ENCODE measurements at places on chromosomes 1 and 21.

GRCh38 chr1:111735321-111735720 lies 3.9 kb downstream of the INKA2 start:
- DNase-seq = no peak

DNA sequence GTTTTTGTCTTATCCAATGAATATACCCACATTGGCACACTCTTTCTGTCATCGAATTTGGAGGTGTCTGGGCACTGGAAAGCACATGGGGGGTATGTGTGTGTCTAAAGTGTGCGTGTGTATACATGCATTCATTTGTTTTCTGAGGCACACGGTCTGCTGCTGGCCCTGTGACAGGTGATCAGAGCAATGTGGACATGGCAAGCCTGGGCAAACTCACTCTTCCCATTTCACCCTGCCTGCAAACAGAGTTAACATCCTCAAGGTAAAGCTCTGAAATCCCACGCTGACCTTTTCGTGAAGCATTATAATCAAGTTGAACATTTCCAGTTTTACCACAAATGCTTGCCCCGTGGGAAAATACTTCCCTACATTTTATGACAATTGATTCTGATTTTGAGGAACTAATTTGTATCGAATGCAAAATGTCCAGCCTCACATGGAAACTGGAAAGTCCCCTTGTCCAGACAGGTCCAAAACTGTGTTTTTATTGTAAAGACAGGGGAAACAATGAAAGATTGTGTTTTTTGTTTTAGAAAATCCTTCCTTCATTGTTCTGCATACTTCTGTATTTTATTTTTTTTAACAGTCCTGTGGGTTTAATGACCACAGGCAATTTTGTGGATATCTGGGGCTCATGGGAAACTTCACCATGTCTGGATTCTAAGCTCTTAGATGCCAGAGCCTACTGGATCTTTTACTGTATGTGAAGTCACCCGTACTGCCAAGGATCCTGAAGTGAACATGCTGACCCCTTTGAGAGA lies 160.9 kb downstream of the PBX1 start:
- DNase-seq = no peak

GRCh38 chr1:186626356-186626932 lies 53.8 kb downstream of the PTGS2 start:
- no peak for DNase-seq

DNA sequence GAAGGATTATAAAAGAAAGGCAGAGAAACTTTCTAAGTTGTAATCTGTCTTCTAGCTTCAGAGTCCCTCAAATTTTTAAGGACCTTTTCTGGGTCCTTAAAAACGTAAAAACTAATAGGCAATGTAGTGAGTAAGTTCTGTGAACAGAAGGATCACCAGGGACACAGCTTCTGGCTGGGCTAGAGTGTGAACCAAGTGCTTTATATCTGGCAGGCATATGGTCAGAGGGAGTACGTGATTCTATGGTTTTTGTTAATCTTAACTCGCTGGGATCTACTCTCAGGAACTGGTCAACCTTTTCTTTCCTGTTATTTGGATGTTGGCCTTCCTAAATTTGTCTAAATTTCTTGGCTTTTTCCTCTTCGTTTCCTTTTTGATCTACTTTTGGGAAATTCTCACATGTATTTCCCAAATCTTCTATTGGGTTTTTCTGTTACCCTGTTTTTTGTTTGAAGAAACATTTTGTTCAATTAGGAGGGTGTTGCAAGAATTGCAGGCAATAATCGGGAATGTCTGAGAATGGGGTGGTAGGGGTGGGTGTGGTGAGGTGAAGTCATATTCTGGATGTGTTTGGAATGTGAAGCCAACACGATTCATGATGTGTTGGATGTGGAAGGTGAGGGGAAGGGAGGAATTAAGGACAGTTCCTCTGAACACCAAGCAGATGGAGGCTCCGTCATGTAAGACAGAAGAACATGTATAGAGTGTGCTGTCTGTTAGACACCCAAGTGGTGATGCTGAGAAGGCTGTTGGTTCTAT lies 193.2 kb downstream of the FMN2 start:
- DNase-seq = no peak
